ENCODE measurements at places on chromosomes 4 and X.

- no peak for DNase-seq
These were observed 949.0 kb downstream of the C4orf33 start for GRCh38 chr4:130044788-130045531.

- DNase-seq: peak; percentile 2
These were observed 141.5 kb downstream of the RPS6KA6 start for GRCh38 chrX:84046403-84046984.

DNA sequence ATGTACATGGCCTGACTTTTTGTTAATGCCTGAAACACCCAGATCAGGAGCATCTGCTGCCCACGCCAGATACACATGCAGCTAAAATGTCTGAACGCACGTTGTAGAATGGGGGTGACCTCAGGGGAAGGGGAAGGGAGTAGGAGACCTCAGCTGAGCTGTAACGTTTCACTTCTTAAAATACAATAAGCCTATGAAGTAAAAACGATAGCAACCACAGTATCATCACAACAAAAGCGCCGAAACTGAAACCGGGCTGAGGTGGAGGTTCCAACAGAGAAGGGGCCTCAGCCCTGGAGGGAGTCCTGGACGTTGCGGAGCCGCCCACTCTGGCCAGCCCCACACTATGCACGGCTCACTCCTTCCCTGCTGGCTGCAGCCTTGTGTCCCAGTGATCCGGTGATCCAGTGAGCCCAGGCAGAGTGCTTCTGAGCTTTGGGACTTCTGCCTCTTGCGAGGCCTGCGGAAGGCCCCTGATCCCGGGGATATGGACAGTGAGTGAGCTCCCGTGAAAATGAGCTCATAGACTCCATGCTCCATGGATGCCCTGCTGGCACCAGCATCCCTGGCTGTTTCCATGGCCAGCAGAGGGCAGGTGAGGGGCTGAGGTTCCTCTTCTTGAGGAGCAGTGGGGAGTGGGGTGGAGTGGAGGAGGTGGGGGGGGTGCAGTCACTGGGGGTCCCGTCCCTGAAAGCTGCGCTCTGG lies 52.0 kb downstream of the HMX1 start:
- no peak for DNase-seq

GRCh38 chr4:76277667-76278066 lies 26.1 kb downstream of the FAM47E start:
- DNase-seq: no peak

- DNase-seq: no peak
These were observed 9.9 kb upstream of the PITX2 start for GRCh38 chr4:110632506-110633357.

DNA sequence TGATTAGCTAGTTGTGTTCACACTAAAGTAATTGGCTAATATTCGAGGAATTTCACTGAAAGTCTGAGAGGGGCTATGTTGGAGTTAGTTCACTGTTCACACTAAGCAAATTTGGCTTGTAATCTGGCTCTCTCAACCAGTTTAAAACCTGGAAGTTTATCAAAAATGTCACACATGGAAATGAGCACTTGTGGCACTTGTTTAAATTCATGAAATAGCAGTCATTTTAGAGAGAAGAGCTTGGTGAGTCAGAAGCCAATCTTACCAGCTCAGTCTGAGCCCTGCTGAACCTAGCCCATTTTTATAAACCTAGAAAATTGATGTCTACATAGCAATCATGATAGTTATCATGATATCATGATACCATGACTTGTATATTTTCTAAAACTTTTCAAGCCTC lies 90.7 kb upstream of the JADE1 start:
- no peak for DNase-seq

DNA sequence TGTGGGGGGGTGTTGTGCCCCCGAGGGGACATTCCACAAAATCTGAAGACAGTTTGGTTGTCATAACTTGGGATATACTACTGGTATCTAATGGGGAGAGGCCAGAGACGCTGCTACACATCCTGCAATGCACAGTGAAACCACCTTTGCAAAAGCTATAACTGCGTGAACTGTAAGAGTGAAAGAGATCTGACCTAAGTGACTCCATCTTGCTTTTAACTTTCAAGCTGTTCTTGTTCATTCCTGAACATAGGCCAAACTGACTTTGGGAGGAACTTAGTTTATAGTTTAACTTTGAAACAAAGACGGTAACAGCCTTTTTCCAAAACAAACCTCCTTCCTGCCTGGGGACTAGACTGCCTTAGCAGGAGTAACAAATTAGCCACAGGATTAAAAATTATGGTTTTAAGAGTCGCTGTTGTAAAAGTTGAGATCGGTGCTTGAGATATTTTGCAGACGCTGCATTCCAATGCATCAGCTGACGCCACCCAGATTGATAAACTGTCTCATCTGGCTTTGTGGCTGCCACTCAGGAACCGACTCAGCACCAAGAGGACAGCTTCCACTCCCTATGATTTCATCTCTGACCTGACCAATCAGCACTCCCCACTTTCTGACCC lies 70.9 kb downstream of the ATXN3L start:
- no peak for DNase-seq

DNA sequence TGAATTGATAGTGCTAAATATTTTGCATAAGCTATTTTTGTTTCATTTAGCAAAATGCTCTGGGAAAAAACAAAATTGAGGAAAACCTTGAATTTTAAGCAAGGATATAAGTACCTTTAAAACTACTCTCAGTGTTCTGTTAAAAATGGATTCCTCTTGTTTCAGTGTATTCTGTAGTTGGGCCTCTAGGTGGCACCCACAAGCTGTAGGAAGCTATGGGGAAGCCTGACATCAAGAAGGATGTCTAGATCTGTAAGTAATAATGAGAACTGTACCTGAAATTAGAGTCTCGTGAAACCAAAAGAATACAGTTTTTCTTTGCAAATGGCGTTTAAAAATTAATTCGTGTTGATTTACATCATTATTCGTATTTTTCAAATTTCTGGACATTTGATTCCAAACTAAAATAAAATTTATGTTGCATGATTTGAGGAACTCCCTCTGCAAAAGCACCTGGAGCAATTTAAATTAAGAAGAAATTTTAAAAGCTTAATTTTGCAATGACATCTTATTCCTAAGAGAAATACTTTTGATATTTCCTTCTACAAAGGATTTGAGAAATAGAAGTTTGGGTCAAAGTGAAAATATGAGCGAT lies 51.2 kb downstream of the TMPRSS11E start:
- DNase-seq: peak; percentile 26

- no peak for DNase-seq
These were observed 158.3 kb downstream of the AFAP1 start for GRCh38 chr4:7781366-7781765.

GRCh38 chr4:139735381-139736273 lies 70.0 kb downstream of the MGST2 start:
- DNase-seq: no peak

- no peak for DNase-seq
These were observed 588.6 kb upstream of the FAT1 start for GRCh38 chr4:187312299-187312698.

GRCh38 chrX:44433556-44433955 lies 90.1 kb upstream of the EFHC2 start:
- no peak for DNase-seq

- DNase-seq: no peak
These were observed 75.7 kb upstream of the TEX13D start for GRCh38 chrX:124256629-124257380.

DNA sequence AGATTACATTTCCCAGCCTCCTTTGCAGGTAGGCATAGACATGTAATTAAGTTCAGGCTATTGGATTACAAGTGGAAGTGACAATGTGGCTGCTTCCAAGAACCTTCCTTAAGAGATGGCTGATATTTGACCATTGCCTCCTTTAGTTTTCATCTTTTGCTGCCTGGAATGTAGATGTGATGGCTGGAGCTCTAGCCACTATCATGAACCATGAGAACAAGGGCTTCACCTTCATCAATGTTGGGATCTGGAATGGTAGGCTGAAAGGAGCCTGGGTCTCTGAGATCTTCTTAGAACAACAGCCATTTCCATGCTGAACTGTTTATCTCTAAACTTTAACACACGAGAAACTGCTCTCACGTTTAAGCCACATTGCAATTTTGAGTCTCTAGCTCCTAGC lies 158.7 kb upstream of the ATP6AP2 start:
- no peak for DNase-seq

DNA sequence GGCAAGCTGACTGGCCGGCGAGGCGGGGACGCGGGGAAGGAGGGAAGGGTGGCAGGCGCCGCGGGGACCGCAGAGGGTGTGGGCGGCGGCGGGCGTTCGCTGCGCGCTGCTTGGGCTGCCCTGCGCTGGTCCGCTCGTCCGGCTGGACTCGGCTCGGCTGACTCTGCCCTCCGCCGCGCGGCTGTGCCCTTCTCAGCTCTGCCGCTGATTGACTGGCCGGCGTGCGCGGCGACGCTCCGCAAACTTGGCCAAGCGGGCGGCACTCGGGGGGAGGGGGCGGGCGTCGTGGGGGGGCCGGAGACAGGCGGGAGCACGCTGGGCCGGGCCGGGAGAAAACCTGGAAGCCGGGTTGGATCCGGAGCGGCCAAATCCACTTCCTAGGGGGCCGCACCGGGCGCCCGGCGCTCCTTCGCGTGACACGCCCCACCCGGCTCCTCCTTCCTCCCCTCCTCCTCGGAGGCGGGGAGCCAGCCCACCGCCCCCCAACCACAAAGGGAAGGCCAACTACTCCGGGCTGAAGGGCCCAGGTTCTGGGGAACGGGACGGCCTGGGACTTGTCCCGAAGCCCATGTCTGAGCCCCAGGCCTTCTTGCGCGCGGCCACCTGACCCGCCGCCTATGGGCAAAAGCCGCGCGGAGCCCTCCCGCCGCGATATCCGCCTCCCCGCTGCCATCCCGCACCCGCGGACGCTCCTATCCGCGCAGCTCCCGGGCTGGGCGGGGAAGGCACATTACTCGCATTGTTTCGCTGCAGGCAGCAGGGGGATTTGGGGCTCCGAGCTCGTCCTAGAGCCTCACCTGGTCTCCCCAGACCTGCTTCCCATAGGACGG lies at the start of gene GPC4:
Gene GPC4, minus strand, starts transcription at position 214 of the 830 bp plus-strand sequence. CDS start 524 bp downstream, outside the sequence.
- no peak for DNase-seq

Data from epithelial cell of prostate (primary cell).